ENCODE measurements at places on chromosomes 12 and 14.

DNA sequence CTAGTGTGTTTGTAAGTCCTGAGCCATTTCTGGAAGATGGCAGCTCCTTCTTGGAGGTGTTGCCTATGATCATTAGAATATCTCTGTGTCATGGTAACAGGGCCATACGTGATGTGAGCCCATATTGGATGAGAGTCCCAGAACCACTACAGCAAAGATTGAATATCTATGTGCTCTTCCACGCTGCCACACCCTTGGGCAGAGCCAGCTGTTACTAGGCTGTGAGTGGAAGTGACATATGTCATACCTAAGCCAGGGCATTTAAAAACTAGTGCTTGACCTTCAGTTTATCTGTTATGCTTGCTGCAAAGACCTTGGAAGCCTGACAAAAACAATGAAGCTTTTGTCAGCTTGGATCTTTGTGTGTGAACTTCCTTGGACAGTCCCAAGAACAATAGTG is 495.1 kb upstream of the CCDC196 start:
- DNase-seq, result no peak

DNA sequence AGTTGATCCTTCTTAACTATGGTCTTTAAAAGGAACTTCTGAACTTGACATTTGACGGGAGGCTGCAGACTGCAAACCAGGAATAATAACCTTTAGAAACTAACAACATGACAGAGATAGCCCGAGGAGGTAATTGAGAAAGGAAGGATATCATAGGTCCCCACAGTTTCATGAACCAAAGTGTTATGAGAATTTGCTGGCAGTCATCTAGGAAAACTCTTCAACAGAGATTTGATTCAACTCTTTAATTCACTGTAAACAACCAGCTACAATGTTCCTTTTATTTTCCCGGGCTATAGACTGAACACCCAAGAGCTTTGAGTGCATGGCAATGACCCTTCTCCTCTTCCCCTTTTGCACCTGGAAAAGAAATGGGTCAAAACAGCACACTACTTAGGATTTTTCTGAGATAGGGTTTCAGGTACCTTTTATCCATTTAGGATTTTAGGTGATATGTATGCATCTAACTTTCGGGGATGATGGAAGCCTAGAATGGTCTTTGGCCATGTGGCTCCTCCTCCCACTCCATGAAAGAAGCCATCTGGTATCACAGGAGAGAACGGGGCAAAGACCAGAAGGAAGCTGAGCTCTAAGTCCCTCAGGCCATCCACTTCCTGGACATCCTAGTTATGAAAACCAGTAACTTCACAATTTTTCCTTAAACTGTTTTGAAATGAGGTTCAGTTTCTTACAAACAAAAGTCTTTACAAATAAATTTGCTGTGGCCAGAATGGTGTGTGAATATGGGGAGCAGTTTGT is 23.0 kb downstream of the GLT8D2 start:
- DNase-seq, result no peak

- DNase-seq, result peak; percentile 0
Observed at GRCh38 chr14:105748204-105748578, 221.8 kb downstream of the TMEM121 start.

DNA sequence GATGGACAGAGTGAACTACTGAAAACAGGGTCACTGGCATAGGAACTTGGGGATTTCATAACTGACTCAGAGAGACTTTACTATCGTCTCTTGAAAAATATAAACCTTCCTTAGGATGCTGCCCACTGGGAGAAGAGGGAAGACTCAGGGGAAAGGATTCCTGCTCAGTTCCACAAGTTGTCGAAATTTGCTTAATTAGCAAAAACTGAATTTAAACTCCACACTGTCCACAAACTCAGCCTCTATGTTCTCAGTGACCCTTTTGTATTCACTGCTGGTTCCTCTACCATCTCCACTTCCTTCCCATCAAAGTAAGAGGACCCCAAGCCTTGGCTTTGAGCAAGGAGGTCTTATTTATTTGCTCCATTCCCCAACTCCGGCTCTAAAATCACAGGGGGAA is 7.2 kb upstream of the MYL6B start:
- DNase-seq, result no peak

- no peak for DNase-seq
Observed at GRCh38 chr12:115096588-115097397, 412.8 kb upstream of the TBX3 start.

DNA sequence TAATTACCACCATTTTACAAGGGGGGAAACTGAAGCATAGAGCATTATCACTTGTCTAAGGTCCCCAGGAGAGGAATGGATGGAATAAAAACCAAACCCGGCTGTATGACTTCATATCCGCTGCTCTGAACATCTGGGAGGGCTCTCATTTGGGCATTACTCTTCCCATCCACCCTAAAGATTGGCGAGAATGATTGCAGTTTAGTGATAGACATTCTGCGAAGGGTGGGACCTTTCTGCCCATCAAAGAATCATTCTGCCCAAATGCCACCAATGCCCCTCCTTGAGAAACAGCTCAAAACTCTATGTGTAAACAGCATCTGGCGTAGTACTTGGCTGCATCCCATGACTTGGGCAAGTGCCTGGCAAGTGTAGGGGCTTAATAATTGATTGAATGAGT is 11.6 kb downstream of the CHST11 start:
- DNase-seq, result no peak

DNA sequence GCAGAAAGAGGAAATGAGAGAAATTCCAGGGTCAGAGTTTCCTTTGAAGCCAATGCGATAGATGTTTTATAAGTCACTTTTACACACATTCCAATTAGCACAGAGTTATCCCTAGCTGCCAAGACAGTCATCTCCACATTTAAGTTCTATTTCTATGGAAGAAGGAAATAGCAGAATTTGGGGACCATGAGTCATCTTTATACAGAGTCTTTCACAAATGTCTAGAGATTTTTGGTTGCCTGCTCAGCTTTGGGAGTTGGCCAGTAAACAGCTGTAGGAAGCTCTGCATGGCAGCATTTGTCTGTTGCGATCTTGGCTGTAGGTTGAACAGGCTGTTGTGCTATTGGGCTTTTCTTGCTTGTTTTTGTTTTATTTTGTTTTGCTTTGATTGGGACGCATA is 884.3 kb downstream of the GALC start:
- DNase-seq, result no peak
